ENCODE measurements at places on chromosomes 2 and 18.
A peak's percentile ranks its signal among the peaks of the same experiment; 100 is the strongest.

- no peak for DNase-seq
Measured at GRCh38 chr2:177972782-177973181, 99.8 kb downstream of the PDE11A start.

DNA sequence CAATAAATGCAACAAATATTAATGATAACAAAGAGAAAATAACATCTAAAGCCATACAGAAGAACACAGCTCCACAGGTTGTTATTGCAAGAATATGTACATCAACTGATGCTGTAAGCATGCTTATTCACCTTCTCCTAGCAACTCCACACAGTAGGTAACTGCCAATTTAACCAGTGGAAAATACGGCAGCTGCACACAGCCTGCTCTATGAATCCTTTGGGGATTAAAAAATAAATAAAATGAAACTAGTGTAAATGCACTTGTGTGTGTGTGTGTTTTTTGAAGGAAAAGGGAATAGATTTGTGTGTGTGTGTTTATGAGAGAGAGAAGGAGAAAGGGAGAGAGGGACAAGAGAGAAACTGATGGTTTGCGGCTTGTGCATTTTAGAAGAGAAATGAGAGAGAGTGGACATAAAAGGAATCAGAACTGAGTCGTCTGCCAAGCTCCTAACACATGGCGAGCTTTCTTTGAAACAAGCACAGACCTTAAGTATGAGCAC is 96.2 kb upstream of the PDE1A start:
- DNase-seq, result no peak

- DNase-seq, result no peak
Measured at GRCh38 chr2:64225491-64225890, 81.3 kb upstream of the PELI1 start.

- DNase-seq, result no peak
Measured at GRCh38 chr2:69390471-69390870, 3.4 kb upstream of the GFPT1 start.

DNA sequence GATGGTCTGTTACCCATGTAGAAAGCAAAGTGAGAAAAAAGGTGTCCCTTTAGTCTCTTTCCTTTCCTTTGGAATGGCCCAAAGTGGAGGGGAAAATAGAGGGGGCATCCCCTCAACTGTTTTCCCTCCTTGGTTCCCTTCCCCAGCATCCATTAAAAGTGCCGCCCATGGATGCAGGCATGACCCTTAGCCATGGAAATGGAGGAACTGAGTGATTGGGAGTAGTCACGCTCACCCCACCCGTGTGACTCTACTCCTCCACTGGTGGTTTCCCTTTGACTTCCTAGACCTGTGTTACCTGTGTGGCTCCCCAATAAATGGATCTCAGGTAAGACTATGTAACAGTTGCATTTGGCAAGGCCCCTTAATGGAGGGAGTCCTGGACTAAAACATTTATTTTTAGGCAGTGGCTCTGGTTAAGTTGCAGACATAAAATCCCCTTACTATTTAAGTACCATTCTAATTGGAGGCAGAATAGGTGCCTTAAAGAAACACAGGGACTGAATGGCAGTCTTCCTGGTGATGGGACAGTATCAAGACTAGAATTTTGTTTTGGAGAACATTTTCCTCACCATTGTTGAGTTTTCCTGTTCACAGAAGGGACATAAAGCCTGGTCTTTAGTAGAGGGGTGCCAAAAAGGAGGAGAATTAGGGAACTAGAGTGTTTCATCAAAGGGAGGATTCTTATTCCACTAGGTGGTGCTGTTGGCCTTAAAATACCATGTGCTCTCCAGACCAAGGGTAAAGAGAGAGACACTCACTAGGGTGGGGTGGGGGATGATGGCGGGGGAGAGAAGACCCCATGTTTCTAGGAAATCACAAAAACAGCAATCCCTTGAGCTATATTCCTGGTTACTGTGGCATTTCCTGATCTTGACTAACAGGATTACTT is 25.7 kb upstream of the PLA2R1 start:
- no peak for DNase-seq

DNA sequence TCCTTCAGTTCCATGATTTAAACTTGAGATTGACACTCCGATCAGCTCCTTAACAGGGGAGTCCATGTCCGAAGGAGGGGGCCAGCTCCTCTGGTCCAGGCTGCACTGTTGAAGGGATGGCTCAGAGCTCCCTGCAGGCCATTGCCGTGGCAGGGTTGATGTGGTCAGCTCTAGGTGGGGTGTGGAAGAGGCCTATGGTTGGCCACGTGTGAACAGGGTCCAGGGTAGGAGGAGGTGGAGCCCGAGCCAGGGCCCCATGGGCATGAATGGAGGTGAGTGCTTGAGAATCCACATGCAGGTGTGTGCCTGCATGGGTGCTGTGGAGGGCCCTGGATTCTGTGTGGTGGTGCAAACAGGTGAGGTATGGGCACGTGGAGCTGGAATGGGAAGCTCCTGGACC is 1.1 kb downstream of the SPEG start:
- no peak for DNase-seq

DNA sequence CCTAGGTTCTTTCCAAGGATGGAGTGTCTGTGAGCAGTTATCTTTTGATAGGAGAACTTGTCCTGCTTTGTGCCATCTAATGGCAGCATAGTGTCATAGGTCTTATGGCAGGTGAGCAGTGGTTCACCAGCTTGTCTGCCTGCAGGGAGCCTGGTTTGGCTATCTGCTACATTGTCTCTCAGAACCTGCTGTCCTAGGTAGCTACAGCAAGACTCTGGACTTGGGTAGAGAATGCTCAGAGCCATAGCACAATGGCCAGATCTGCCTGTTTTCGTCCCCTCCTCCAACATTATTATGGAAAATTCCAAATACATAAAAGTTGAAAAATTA is 28.3 kb downstream of the AGFG1 start:
- DNase-seq, result no peak

DNA sequence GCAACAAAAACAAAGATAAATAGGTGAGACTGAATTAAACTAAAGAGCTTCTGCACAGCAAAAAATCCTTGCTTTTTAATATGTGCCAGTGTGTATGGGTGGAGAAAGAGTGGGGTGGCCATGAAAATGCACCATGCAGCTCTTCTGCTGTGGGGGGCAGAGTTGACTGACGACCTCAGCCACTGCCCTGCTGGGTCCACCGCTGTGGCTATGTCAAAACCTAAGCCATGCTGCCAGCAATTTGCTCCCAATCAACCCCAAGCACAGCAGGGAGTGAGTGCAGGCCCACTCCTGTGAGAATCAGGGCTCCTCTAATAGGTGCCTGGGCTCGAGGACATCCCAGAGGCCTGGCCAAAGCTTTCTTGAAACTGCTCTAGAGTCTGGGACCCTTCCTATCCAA is 235.6 kb upstream of the RBBP8 start:
- no peak for DNase-seq

DNA sequence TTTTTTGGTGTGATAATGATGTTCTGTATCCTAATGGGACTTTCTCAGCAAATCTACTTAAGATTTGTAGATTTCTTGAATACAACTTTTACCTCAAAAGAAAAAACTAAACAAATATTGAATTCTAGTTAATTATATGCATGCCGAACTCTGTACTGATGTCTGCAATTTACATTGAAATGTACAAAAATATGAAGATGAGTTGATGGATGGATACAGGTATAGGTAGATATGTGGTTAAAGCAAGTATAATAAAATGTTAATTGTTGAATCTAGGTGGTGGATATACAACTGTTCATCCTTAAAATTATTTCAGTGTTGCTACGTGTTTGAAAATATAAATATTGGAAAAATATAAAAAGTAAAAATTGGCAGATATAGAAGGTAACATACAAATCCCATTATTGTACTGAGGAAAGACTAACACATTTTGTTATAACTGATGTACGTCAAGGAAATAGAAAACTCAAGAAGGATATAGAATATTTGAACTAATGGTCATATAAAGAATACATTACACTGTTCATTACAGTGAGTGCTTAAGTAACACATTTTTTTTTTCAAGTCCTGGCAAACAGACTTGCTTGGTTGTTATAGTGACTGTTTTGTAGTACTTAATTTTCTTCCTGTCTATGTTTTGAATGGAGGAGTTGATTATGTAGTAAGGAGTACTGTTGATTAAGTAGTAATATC is 33.8 kb downstream of the DDX1 start:
- no peak for DNase-seq

DNA sequence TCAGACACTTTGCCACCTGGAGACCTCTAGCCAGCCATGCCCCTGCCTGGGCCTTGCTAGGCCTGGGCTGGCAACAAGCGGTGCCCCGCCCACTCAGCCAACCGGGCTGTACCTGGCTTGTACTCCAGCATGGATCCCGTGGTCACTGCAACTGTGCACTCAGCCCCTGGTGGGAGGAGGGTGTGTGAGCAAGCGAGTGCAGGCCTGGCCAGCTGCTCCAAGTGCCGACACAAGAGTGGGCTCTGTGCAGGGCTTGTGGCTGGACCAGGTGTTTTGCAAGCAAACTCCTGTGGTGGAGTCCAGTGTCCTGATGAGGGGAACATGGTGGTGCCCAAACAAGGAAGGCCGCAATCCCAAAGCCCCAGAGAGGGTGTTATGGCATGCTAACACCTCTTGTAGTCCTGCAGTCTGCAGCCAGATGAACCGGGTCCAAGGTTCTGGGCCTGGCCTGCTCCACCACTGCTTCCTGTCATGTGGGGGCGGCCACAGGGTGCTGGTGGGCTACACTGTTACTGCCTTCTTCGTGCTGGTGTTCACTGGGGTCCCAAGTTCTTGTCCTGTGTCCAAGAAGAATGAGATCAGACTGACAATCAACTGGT is 60.1 kb upstream of the CD28 start:
- no peak for DNase-seq

- no peak for DNase-seq
Measured at GRCh38 chr2:215358312-215358845, 46.5 kb downstream of the ATIC start.

GRCh38 chr18:23918395-23919032 is 96.0 kb upstream of the TTC39C start:
- DNase-seq, result peak; percentile 86

- DNase-seq, result no peak
Measured at GRCh38 chr2:100773538-100773937, 46.4 kb upstream of the NPAS2 start.

GRCh38 chr18:37334631-37335408 is 230.8 kb downstream of the CELF4 start:
- DNase-seq, result no peak

DNA sequence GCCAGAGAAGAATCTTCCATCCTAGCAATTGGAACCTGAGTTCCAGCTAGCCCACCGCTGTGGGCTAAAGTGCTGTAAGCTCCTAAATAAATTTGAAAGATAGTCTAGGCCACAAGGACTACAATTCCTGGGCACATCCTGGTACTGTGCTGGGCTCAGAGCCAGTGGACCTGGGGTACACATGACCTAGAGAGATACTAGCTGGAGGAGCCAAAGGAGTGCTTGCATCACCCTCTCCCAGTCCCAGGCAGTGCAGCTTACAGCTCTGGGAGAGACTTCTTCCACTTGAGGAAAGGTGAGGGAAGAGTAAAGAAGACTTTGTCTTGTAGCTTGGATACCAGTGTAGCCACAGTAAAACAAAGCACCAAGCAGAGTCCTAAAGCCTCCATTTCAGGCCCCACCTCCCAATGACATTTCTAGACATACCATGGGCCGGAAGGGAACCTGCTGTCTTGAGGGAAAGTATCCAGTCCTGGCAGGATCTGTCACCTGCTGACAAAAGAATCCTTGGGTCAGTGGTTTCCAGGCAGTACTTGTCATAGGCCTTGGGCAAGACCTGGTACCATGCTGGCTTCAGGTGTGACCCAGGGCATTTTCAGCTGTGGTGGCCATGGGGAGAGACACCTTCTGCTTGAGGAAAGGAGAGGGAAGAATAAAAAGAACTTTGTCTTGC is 89.5 kb downstream of the TMEM185B start:
- no peak for DNase-seq

GRCh38 chr2:183840061-183840584 is 715.9 kb downstream of the NUP35 start:
- no peak for DNase-seq

- DNase-seq, result no peak
Measured at GRCh38 chr2:168539945-168540344, 83.9 kb downstream of the CERS6 start.

DNA sequence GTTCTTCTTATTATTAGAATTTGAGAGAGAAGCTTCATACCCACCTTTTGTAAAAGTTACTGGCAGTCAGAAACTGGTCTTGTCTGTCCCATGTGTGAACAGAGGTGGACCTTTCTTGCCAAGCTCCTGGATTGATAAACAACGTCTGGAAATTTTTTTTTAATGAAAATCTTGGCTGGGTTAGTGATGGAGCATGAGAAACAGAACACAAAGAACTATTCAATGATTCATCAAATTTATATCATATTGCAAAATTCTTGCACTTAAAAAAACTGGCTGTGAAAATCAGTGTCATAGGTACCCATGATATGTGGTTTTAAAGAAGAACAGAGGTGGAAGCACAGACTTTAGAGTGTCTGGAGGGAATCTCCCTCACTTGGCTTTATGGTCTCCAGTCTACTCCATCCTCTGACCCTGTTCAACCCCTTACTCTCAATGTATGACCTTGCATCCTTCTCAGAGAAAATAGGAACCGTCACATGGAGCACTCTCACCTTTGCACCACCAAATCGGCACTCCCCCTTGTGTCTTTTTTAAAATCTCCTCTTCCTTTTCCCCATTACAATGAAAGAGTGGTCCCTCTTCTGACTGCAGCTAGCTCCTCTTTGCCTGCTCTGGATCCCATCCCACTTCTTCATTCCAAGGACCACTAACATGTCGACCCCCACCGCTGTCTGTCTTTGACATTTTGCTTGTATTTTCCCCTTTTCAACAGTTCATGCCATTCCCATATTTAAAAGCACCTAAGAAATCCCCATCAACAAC is 58.2 kb downstream of the COPS8 start:
- DNase-seq, result no peak

GRCh38 chr2:8006181-8006580 is 675.7 kb upstream of the ID2 start:
- DNase-seq, result no peak

GRCh38 chr18:21038201-21038600 is 73.4 kb downstream of the ROCK1 start:
- no peak for DNase-seq

DNA sequence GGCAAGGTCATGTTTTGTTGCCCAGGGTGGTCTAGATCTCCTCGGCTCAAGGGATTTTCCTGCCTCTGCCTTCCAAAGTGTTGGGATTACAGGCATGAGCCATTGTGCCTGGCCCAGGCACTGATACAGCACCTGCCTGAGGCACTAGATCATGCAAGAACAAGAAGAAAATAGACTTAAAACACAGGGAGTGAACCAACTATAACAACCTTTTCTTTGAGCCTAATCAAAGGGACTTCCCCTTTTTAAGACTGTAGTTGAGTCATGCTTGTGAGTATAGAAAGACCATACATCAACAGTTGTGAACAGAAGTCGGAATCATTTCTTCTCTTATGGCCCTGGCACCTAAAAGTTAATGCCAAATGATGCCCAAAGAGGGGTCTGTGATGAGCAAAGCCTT is 47.9 kb upstream of the MAPRE2 start:
- DNase-seq, result no peak

GRCh38 chr18:10525371-10525691 is 496 bp upstream of the NAPG start:
- DNase-seq, result no peak

GRCh38 chr2:241302759-241303651 is 12.5 kb downstream of the HDLBP start:
- DNase-seq, result no peak

Measured in stimulated activated CD4-positive, alpha-beta T cell treated with anti-CD3 and anti-CD28 coated beads, Interleukin-2, amount 100 ng/mL, for 24 hours (primary cell).